NCI-H1436 (cell line): ENCODE measurements at places on chromosomes 4 and X.

DNA sequence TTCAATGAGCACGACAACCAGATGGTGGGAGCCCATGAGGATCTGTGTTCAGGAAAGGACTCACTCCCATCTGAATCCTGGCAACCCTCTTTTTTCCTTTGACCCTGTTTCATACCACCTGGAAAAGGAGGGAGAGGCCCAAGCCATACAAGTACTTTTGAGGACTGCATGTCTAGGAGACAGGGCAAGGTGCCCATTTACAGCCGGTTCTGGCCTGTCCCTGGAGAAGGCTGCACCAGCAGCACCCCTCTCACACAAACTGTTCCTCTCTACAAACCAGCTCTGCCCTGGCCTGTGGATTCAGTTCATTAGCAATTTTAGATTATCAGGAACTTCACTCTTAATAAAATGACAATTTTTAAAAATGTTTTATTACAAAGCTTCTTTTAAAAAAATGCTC is 57.5 kb downstream of the HADH start:
- no peak for DNase-seq

DNA sequence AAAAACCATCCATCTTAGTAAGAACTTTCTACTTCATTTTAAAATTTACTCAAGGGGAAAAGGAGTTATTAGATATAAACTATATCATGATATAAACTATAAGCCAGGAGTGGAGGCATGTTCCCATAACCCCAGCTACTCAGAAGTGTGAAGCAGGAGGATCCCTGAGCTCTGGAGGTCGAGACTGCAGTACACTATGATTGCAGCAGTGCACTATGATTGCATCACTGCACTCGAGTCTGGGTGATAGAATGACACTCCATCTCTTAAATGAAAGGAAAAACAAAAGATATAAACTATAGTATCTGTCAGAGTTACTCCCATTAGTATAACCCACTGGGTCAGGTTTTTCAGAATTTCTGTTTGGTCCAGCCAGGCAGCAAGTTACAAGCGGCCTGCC is 47.6 kb downstream of the RPS3A start:
- DNase-seq, result no peak

GRCh38 chr4:112069110-112069509 is 76.1 kb upstream of the FAM241A start:
- DNase-seq, result no peak

- no peak for DNase-seq
These were observed 103.6 kb downstream of the EMCN start for GRCh38 chr4:100414016-100414790.
